ENCODE measurements at places on chromosomes 4 and X.

GRCh38 chr4:7068279-7068842 is 497 bp upstream of the GRPEL1 start:
- no peak for DNase-seq

- peak; percentile 46 for DNase-seq
Observed at GRCh38 chrX:106415276-106415895, 196.4 kb upstream of the RADX start.

DNA sequence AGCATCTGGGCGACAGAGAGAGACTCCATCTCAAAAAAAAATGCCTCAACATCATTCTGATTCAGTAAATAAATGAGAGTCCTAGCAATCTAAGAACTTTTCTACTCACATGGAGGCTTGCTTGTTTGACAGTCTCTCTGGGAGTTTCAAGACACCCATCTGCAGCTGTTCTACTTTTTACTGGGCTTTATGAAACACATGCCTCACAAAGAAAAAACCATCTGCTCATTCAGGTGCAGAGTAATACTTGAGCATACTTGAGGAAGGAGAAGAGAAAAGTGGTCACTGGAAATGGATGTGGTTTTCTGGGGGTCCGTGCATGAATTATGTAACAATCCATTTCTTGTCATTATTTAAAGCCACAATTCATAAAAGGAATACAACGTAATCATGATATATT is 87.1 kb upstream of the DDX53 start:
- no peak for DNase-seq

DNA sequence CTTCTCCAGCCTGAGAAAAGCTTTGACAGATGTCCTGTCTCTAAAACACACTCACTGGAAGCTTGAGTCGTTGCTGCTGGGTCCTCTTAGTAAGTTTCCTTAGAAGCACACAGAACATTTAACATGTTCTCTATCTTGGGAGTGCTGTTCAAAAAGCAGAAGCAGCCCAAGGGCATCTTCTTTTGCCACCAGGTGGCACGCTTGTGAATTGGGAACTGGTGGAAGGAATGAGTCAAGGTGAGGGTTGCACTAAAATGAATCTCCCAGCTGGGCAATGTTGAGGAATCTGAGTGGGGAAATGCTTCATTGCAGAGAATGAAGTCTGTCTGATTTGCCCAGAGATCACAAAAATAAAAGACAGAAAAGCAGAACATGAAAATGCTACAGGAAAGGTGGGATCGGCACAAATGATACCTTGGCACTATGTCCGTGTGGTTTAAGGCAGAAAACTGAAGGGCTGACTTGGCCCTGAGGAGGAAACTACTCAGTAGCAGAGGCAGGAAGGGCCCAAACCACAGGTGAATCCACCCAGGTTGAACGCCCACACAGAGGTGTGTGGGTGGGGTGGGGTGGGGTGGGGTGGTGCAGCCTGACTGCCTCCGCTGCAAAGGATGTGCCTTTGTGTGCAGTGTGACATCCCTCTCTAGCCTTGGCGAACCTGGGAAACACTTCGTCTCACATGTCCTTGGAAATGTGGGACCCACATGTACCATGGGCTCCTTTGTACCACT is 26.0 kb downstream of the KIT start:
- DNase-seq, result peak; percentile 46

DNA sequence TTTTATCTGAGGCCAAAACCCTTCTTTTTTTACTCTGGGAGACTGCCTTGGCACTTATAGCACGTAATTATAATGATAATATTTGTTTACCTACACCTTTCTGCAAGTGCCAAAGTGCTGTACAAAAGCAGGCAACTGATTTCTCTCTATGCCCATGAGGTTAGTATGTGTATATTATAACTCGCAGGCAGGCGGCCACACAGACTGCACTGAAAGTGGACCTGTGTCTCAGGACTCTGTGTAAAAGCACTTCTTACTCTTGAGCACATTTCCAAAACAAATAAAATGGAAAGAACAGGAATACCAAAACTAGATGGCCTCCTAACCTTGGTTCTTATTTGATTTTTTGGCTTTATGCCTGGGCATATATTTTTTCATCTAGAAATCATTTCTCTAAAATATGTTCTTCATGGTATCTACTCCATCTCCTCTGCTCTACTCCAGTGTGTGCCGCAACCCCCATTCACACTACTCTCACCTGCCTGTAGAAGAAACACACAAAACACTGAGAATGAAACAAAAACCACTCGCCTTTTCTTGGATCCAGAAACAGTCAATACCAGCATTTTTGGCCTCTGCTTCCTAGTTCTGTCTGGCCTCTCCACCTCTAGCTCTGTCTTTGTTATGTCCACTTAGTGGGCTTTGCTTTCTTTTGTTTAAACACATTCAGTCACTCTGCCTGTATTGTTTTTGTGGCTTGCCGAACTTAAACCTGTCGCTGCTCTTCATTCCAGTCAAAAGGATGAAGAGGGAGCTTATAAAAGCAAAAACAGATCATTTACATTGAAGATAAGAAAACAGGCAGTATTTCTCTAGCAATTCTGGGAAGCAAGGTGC is 934.5 kb upstream of the TENM3 start:
- peak; percentile 26 for DNase-seq

DNA sequence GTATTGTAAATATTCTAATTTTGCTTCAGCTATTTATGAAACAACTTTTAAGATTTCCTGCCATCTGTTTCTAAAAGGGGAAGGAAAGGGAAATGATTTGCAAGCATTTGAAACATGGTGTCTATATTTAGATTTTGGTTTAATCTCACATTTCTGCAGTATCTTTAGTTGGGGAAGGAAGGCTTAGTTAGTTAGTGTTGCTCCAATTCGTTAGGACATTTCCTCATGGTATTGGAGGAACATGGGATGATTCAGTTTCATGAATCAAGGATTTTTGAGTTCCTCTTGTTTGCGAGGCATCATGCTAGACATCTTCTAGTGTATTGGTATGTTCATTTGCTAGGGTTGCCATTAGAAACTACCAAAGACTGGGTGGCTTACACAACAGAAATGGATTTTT is 20.5 kb upstream of the TMEM192 start:
- DNase-seq, result no peak

GRCh38 chr4:14165222-14165920 is 537.8 kb upstream of the BOD1L1 start:
- DNase-seq, result peak; percentile 22

DNA sequence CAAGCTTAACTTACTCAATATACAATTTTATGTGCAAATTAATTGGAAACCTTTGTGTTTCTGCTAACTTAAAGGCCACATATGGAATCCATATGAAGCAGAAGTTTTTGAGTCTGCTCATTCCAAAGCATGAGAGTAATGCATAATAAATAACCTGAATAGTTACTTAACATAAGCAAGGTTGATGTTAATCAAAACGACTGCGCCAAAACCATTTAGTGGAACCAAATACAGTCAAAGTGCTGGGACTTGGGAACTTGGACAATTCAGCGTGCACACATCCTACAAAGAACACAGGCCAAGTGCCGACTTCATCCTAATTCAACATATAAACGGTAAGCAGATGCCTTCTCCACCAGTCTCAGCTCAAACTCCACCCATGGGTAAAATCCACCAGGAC is 17.0 kb downstream of the TSPAN5 start:
- DNase-seq, result peak; percentile 26

DNA sequence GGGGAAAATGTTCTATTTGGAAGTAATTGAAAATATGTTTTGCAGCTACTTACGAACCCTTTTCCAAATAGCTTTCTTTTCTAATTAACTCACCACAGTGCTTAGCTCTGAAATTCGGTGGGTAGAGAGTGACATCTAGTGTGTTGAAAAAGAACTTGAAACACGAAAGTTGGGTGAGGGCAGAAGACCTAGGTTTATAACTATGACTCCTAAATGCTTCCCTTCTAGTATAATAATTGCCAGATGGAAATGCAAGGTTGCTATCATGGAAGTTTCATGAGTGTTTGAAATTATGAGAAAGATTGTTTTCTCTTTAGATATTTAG is 77.3 kb upstream of the NOCT start:
- peak; percentile 67 for DNase-seq

- peak; percentile 72 for DNase-seq
Observed at GRCh38 chr4:37890801-37891259, at the start of gene TBC1D1. TSS of gene TBC1D1 (plus strand) at chr4:37891084. CDS start at chr4:37902096, 11,012 bp downstream.

DNA sequence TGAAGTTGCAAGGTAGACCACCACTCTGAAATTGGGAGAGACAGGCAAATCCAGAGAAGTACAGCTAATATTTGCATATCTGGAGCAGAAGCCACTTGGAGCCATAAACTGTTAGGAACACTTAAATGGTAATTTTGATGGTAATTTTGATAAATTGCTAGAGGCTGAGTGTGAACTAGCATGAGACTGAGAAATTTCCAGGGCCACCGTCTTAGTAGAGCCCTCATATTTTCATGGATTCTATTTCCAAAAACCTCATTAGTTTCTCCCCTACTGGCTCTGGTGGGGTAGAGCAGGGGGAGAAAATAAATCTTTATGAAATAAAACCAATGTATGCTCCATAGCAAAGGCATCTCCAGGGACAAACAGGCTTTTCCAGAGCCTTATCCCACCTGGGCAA is 429.4 kb upstream of the DIPK2B start:
- DNase-seq, result no peak

DNA sequence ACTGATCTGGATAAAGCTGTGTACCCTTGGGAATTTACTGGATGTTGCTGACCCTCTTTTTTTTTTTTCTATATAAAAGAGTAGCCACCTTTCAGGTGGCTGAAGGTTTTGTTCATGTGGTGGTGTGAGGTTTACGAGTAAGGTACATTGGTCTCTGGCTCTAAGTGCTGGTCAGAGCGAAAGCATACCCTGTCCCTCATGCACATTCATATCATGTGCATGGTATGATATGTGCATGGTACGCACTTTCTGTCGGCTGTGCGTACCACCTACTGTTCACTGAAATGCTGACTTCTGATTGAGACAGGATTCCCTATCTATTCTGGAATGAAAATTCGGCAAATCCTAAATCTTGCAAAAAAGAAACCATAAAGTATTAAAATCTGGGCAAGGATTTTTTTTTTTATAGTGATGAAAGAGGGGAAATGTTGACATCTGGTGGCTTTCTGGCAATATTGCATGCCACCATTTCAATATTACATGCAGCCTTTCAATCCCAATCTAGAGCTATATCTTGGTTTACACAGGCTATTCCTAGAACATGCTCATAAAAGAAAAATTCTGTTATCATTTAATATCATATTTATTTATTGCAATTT is 32.8 kb downstream of the FAM149A start:
- DNase-seq, result peak; percentile 65

- DNase-seq, result peak; percentile 75
Observed at GRCh38 chrX:73855546-73855945, 292.5 kb downstream of the CHIC1 start.

DNA sequence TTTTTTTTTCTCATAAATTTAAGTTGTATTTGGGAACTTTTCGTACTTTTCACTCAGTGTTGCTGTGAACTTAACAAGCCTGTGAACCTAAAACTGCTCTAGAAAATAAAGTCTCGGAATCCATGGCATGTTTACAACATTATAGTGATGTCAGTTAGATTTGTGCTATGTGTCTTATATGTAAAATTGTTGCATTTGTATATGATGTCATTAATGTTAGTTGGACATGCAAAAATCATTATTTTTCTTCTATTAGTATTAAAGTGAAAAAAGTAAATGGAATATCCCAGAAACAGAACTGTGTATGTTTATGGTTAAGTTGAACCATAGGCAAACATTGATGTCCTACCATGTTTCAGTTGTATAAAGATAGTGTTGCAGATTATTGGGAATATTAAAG is 85.2 kb downstream of the STIM2 start:
- no peak for DNase-seq

- DNase-seq, result peak; percentile 91
Observed at GRCh38 chr4:41281038-41281634, 24.4 kb downstream of the UCHL1 start.

GRCh38 chr4:168028970-168029597 is 63.3 kb upstream of the ANXA10 start:
- no peak for DNase-seq
